ENCODE measurements at places on chromosomes 2 and 18.
A peak's percentile ranks its signal among the peaks of the same experiment; 100 is the strongest.

- DNase-seq: no peak
Observed at GRCh38 chr2:63055226-63056106, 4.8 kb downstream of the OTX1 start.

DNA sequence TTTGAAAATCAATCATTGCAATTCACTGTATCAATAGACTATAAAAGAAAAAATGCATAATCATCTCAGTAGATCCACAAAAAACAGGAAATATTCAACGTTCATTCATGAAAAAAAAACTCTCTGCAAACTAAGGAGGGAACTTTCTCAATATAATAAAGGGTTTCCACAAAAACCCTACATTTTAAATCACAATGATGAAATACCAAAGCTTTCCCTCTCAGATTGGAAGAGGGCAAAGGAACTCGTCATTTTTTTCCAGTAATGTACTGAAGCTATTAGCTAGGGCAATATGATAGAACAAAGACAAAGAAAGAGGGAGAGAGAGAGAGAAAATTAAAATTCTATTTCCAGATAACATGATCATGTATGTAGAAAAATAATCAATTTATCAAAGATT lies 167.1 kb upstream of the RBMS1 start:
- no peak for DNase-seq

- DNase-seq: no peak
Observed at GRCh38 chr2:231819447-231820042, 33.3 kb downstream of the COPS7B start.

- no peak for DNase-seq
Observed at GRCh38 chr2:67067656-67068055, 329.5 kb upstream of the ETAA1 start.

DNA sequence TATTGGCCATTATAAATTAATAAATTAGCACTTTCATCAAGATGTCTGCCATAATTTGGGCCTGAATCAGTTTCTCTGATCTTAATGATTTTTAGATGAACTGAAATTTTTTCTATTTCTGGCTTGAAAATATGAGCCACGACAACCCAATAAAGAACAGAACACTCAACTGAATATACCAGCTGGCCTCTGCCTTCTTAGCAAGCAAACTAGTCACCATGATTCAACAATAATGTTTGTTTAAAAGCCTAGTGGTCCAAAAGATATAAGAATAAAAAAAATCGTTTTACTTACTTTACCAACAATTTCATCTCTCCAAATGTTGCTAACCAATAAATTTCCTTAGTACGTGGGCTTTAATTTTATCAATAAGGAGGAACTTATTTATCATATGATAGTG lies 66.7 kb upstream of the TTN start:
- DNase-seq: no peak

DNA sequence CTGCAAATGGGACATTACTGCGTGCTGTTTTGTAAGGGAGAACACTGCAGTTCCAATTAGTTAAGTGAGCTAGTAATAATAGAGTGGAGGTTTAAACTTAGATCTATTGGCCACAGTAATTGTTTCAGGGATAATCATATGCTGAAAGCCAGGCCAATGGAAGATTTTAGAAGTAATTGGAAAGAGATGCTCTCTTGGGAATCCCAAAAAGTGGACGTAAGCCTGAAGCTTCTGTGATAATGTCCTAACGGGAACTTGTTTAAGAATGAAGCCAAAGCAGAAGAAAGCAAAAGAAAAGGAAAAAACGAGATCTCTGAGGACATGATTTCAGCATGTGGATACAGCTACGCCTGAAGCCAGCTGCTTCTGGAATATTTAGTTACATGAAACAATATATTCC lies 594.6 kb downstream of the SLC4A3 start:
- no peak for DNase-seq

GRCh38 chr2:121686218-121686617 lies 37.0 kb upstream of the CLASP1 start:
- DNase-seq: no peak

DNA sequence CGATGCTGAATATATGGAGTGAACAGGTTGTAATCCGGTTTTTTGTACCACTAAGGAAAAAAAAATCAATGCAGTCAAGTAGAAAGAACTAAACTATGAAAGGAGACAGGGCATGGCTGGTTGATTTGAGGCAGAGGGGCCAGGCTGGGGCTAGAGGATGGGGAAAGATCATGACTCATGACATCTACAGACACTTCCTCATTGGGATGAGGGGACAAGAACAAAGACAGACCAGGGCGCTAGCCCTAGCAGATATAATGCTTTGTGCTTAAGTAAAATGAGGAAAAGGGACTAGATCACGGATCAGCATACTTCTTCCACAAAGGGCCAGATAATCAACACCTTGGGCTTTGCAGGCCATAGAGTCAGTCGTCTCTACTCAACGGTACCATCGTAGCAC lies 55.8 kb downstream of the ST6GAL2 start:
- DNase-seq: no peak

GRCh38 chr2:19120941-19121750 lies 237.3 kb downstream of the OSR1 start:
- no peak for DNase-seq

DNA sequence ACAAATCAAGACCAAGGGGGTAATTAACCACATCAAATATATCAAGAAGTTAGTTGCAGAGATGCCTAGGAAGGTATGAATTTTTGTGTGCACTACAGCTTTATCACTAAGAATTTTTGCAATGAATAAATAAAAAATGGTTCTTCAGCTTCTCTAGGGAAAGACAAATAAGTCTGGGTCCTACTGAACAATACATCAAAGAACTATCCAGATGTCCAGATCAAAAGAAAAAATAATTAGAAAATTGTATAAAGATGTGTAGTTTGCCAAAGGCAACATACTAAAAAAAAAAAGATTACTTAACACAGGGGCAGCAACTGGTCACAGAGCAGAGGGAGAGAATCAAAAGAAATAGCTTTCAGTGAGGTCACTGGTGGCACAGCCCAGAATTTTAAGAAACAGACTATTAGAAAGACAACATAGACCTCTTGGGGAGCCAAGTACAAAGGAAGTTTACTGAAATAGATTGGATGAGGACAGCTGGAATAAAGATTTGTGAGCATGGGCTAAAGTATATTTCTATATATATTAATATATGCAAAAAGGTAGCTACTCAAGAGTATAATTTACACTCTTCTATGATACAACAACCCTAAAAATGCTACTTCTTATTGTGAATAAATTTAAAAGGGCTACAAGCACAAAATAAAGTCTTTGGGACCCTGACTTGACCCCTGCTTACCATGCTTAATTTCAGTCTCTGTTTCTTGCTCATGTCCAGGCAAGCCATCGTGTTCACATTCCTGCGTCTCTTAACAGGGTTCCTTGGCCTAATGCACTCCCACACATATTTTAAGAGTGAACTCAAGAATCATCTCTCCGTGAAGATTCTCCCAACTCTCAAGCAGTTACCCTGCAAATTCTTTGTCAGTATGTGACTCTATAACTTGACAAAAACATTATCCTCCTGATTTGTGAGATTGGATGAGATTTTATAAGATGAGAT lies 99.0 kb upstream of the GRB14 start:
- no peak for DNase-seq

- no peak for DNase-seq
Observed at GRCh38 chr2:15172825-15173224, 388.3 kb downstream of the NBAS start.

- no peak for DNase-seq
Observed at GRCh38 chr2:40226637-40227036, 225.3 kb downstream of the SLC8A1 start.

- DNase-seq: peak; percentile 29
Observed at GRCh38 chr2:171814883-171815282, 79.2 kb downstream of the SLC25A12 start.

GRCh38 chr18:23085066-23085465 lies 50.2 kb upstream of the CABLES1 start:
- no peak for DNase-seq

- DNase-seq: no peak
Observed at GRCh38 chr18:76621782-76622495, 126.9 kb upstream of the ZNF516 start.

DNA sequence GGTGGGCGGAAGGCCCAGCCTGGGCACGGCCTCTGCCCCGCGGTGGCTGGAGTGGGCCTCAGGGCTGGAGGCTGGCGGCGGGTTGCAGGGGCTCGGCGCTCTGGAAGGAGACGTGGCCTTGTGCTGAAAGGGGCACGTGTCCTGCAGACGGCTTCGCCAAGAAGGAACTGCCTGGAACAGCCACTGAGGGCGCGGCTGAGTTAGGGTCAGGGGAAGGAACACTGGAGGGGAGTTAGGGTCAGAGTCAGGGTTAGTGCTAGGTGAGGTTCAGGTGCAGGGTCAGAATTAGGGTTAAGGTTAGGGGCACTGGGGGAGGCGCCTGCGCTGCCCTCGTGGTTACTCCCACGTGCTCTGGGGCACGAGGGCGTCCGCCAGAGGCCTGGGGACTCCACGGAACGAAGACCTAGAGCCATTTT lies 933 bp upstream of the ADNP2 start:
- DNase-seq: no peak

DNA sequence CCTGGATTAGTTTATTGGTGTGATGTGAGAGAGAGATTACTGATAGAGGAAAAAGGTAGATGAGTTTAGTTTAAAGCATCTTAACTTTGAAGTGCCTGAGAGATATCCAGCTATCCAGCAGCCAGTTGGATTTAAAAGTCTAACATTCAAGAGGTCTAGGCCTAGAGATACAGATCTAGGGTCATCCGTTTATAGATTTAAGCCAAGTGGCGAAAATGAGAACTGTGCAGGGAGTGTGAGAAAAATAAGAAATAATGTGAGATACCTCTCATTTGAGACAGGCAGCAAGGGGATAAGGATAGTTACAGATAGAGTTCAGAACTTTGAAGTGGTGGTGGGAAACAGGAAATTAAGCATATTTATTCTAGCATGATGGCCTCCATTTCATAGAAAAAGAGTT lies 5.3 kb upstream of the ORC2 start:
- no peak for DNase-seq

GRCh38 chr18:9757827-9758621 lies 49.9 kb downstream of the RAB31 start:
- no peak for DNase-seq

DNA sequence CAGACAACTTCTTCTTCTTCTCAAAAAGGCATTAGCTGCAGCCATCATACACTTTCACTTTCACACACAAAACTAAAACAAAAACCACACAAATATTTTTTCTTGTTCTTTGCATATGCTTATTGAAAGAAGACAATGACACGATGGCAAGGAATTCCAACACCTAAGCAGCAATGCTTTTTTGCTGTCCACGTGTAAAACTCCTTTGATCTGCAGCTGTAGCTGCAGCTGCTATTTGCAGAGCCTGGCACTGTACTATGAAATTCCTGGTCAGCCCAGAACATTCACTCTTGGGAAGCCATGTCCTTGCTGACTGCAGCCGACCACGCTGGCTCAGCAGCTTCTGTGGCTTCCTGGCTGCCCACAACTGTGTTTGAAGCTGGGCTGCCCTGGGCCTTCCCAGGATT lies 316.2 kb downstream of the CDH2 start:
- peak; percentile 25 for DNase-seq

- DNase-seq: no peak
Observed at GRCh38 chr18:12015416-12016062, 34.2 kb downstream of the IMPA2 start.

DNA sequence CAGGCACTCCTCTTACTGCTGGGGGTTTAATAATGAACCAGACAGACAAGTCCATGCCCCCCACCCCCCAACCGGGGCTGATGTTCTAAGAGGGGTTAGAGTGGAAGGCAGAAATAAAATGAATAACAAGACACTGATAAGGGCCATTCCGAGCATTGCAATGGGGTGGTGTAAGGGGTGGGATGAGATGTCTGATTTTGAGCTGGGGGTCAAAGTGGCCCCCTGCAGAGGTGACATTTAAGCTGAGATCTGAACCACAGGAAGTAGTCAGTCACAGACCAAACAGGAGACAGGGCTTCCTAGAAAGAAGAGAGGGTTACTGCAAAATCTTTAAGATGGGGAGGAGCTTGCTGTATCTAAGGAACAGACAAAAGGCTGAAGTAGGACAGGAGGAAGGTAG lies 180.6 kb upstream of the SH3BP4 start:
- DNase-seq: no peak

DNA sequence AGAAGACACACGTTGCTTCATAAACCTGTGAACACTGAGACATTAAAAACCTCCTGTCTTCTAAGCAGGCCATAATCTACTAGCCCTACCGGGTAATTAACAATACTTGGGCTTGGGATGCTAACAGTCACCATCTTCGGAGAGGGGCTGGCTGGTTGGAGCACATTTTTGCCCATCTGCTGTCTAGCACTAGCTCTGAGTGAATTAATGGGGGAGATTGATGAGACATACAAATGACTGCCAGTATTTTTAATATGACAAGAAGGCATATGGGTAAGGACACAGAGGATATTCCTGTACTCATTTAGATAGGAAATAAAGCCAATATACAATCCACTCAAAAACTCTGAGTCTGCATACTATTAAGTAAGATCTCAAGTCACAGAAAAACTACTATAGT lies 651.6 kb upstream of the SOX11 start:
- no peak for DNase-seq

- peak; percentile 31 for DNase-seq
Observed at GRCh38 chr18:58991167-58991798, 126.6 kb downstream of the ZNF532 start.
